ENCODE measurements at places on chromosomes 16 and 17. TPM values are rescaled to one million over a fixed set of nuclear protein-coding genes. Genes with fewer than 3 reads are reported as not detected.

Gene TPSG1
- polyA plus RNA-seq: 0.89 TPM

Gene SPN
- 0.79 TPM for polyA plus RNA-seq

Gene CCL13
- polyA plus RNA-seq: not detected

Gene PTGES3L
- 6.6 TPM for polyA plus RNA-seq

Gene PDE6G
- polyA plus RNA-seq: 2.0 TPM

Gene TNFRSF13B
- not detected for polyA plus RNA-seq

Gene CD300C
- 1.1 TPM for polyA plus RNA-seq

Gene DPEP2
- 1.0 TPM for polyA plus RNA-seq

Gene USP43
- polyA plus RNA-seq: 6.5 TPM

Measured in spinal cord (tissue), 10 donors.